Adrenal gland (tissue), 19 donors: ENCODE measurements at places on chromosomes 16 and 17.

- DNase-seq = peak; percentile 9
Measured at GRCh38 chr17:19654896-19655295, 6.3 kb downstream of the ALDH3A2 start.

DNA sequence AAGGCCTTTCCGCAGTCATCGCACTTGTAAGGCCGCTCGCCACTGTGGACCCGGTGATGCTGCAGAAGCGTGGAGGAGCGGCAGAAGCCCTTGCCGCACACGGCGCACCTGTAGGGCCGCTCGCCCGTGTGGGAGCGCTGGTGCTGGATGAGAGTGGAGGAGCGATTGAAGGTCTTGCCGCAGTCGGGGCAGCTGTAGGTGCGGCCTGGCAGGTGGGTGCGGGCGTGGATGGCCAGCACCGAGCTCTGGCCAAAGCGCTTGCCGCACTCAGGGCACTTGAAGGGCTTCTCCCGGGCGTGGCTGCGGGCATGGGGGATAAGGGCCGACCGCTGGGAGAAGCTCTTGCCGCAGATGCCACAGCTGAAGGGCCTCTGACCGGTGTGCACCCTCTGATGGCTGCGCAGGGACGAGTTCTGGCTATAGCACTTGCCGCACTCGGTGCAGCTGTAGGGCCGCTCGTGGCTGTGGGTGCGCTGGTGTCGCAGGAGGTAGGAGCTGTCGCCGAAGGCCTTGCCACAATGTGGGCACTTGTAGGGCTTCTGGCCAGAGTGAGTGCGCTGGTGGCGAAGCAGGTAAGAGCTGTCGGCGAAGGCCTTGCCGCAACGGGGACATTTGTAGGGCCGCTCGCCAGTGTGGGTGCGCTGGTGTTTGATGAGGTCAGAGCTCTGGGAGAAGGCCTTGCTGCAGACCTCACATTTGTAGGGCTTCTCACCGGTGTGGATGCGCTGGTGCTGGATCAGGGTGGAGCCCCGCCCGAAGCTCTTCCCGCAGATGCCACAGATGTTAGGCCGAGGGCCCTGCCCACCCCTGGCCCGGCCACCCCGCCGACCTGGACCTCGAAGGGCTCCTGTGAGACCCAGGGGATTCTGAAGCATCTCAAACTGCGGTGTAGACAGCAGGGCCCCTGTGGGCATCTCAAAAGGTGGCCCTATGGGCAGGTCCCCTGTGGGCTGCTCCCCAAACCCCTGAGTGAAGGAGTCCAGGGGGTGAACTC is 1.5 kb downstream of the ZNF768 start:
- DNase-seq = no peak

DNA sequence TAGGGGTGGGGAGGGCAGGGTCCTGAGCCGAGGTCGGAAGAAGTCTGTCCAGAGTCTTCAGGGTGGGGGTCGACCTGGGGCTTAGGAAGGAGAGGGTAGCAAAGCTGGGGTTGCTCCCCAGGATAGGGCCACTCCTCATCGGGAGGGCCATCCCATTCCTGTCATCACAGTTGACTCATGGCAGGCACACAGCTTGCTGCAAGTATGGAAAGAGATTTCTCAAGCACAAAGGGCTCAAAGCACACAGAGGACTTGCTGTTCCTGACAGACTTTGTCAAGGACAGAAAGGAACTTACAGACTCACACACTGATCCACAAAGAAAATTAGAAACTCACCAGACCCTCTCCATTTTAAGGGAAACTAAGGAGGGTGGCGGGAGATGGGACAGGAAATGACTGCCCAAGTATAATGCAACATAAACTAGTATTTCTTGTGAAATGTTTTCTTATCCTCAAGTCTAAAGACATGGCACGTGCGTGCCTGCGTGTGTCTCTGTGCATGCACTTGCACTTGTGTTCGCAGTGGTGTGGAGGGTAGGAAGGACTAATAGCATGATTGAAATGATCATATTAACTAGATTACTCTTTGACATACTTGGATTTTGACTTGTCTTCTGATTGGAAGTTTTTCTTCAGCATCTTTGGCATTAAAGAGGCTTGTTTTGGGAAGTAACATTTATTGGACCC is 2.4 kb downstream of the AOC2 start:
- DNase-seq = peak; percentile 59

DNA sequence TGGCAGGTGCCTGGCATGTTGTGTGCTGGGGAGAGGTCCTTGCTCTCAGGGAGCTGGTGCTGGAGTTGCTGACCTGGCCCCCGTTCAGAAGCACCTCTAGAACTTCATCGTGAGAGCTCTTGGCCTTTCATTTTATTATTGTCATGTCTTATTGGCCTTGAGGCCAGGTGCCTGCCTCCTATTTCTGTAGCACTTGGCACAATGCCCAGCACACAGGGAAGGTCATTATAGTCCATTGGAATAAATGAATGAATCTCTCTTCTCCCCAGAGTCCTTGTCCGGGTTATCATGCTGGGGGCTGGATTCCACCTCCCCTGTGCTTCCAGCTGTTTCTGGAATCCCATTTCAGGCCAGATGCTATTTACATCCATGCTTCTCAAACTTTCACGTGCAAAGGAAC is 169.2 kb downstream of the HAPSTR1 start:
- DNase-seq = no peak

- DNase-seq = peak; percentile 34
Measured at GRCh38 chr17:30378241-30378824, 394 bp upstream of the CPD start.
